M059J (cell line): ENCODE measurements at places on chromosomes 11 and 22. TPM values are rescaled to one million over a fixed set of nuclear protein-coding genes. Genes with fewer than 3 reads are reported as not detected.

SMIM38 gene
- not detected in 2 replicates for total RNA-seq

GRCh38 chr11:130727157-130728119 lies 188.8 kb downstream of the SNX19 start:
- DNase-seq, result no peak

RAC2 gene
- total RNA-seq, result 3.7 and 5.0 TPM in 2 replicates

DNA sequence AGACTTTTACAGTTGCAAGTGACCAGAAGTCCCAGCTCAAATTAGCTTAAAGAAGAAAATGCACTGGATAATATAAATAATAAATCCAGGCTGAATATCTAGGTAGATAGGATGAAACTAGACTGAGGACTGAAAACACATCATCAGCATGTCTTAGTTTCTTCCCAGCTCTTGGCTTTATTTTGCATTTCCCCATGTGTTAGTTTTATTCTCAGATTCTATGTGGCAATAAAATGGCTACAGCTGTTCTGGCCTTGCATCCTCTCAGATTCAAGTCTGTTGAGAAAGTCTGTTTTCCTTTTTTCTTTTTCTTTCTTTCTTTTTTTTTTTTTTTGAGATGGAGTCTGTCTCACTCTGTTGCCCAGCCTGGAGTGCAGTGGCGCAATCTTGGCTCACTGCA lies 22.6 kb upstream of the CAT start:
- DNase-seq, result no peak

CASP5 gene
- total RNA-seq, result not detected in 2 replicates

SOX6 gene
- 0.02 TPM in 1 of 2 replicates, not detected in the other for total RNA-seq

GRCh38 chr22:47848184-47848920 lies 1085.9 kb downstream of the TBC1D22A start:
- DNase-seq, result no peak

GRCh38 chr11:118610225-118610772 lies 2.9 kb downstream of the PHLDB1 start:
- DNase-seq, result no peak

GRCh38 chr11:56916162-56916561 lies 72.6 kb upstream of the OR5AK2 start:
- no peak for DNase-seq

API5 gene
- 88.0 and 119 TPM in 2 replicates for total RNA-seq

- peak; percentile 88 for DNase-seq
Observed at GRCh38 chr11:106381895-106382294, 304.4 kb downstream of the AASDHPPT start.

UBQLNL gene
- total RNA-seq, result 0.34 TPM in 1 of 2 replicates, not detected in the other

VSIG10L2 gene
- not detected in 2 replicates for total RNA-seq

RIMBP3B gene
- 0.02 and 0.57 TPM in 2 replicates for total RNA-seq

GRCh38 chr11:72307439-72307838 lies 63.5 kb upstream of the PHOX2A start:
- no peak for DNase-seq
